ENCODE measurements at places on chromosomes 7 and 10.

GRCh38 chr7:73341877-73342276, 13.9 kb downstream of the FKBP6 start:
- DNase-seq = no peak

DNA sequence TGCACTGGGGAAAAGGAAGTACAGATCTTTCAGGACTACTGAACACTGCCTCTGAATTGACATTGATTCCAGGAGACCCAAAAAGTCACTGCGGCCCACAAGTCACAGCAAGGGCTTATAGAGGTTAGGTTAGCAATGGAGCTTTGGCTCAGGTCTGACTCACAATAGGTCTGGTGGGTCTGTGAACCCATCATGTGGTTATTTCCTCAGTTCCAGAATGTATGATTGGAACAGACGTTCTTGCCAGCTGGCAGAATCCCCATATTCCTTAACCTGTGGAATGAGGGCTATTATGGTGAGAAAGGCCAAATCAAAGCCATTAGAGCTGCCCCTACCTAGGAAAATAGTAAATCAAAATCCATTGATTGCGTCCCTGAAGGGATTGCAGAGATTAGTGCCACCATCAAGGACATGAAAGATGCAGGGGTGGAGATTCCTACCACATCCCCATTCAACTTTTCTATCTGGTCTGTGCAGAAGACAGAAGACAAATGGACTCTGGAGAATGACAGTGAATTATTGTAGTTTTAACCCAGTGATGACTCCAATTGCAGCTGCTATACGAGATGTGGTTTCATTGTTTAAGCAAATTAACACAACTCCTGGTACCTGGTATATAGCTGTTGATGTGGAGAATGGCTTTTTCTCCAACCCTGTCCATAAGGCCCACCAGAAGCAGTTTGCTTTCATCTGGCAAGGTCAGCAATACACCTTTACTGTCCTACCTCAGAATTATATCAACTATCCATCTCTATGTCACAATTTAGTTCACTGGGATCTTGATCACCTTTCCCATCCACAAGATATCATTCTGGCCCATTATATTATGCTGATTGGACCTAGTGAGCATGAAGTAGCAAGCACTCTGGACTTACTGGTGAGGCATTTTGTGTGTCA, 44.5 kb upstream of the PIK3CG start:
- no peak for DNase-seq

DNA sequence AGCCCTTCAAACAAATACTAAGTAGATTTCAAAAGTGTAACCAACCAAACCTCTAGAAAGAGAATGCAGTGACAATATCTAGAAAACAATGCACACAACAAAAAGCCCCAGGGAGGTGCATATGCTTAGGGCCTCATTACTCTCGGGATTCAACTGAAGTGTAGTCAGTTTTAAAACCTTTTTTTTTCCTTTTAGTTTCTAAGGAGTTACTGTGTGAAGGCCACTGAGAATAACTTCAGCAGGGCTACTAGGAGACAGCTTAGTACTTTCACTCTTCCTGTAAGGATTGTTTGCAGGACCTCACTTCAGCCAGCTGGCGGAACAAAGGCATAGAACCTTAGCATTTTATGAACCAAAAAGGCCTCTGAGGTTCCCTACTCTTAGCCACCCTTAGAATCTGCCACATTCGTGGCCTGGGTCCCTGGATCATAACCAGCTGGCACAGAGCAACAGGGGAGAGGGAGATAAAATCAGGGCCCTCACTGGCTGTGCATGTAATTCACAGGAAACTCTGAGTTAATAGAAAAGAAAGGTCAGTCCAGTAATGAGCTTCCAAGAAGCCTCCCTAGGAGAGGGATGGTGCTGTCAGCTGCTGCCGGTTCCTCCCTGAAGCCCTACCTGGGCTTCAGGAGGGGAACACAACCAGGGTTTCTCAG, 3.6 kb downstream of the VOPP1 start:
- no peak for DNase-seq

DNA sequence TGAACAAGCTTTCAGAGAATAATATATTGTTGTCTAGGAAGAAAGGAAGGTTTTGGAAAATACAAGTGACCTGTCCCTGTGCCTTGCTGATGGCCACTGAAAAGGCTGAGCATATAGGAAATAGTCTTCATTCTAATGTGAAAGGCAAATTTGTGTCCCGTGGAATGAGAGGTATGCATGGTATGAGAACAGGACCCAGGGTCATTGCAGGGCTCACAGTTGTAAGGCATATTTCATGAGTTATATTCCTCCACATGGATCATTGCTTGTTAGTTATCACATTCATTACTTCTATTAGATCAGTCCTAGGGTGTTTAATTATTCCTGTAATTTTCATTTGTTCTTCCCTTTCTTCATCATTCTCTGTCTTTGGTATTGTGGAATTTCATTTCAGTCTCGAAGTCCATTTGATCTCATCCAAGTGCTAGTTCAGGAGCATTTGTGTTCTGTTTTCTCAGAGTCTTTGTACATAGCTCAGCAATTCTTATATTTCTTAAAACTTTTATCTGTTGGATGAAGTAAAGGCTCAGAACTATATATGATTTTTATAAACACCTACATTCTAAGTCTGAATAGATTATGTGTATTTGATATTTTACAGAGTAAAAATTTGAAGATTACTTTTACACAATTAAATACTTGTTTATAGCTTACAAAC, 39.4 kb upstream of the ARHGAP21 start:
- no peak for DNase-seq

DNA sequence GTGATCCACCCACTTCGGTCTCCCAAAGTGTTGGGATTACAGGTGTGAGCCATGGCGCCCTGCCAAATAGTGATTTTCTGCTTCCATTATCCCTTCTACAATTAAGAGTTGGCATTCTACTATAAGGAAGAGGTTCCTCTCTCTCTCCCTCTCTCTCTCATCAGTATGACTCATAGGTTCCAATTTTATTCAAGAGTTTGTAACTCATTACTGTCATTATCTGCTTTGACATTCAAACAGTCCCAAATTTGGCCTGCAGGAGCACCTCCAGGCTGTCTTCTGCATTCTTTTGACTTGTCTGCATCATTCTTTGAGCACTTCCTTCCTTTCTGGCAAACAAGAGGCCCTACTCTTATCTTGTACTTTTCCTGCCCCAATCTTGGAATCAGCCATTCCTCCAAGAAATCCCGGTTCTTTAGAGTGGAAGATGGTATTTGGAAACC, 33.2 kb upstream of the CALU start:
- DNase-seq = no peak

DNA sequence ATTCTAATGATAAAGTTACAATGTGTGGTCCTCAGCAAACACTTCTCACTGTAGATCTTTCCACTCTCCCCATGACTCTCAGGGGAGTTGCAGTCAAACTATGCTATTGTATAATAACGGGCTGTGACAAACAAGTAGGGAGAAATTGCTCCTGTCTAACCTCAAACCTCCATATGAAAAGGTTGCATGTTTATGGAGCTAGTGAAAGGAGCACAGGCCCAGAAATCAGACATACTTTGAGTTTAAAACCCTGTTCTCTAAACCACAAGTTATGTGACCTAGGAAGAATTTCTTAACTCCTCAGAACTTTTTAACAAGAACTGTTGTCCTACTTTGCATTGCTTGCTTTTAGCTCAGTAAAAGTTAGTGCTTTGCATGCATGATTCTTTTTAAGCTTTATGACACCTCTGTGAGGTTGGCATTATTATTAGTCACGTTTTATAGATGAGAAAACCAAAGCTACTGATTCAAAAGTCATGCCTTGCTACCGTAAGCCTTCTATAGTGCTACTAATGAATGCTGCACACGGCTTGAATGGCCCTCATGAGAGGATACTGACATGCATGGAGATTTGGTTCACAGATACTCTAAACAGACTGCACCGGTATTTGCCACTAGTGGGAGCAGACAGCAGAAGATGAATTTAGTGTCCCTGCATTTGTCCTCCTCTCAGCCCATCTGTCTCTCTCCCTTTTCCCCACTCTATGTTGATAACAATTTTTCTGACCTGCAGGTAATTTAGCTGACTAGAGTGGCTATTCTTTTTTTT, 129.5 kb upstream of the PCGF5 start:
- DNase-seq = no peak

GRCh38 chr7:11341285-11341944, 367.7 kb downstream of the PHF14 start:
- no peak for DNase-seq

DNA sequence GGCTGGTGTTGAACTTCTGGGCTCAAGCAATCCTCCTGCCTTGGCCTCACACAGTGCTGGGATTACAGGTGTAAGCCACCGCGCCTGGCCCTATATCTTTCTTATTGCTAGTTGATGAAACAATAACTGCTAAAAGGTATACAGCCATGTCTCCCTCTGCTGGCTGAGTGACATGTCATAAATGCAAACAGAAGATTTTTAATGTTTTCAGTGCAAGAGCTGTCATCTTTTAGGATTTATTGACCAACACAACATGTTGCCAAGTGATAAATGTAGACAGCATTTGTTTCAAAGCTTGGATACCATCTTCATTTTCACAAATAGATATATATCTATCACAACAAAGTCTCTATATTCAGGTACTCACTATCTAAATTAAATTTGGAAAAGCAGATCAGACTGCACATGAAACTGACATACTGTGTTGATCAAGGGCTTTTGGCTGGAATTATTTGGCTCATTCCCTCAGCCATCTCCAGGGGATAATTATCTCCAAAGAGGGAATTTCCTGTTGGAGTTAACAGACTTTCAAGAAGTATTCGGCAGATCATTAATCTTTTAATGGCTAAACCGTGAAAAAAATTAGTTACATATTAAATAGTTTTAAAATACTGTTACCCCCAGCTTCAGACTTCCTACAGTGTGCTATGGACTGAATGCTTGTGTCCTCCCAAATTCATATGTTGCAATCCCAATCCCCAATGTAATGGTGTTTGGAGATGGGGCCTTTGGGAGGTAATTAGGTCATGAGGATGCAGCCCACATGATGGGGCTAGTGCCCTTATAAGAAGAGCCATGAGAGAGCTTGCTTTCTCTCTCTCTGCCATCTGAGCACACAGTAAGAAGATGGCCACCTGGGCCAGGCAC, 41.3 kb upstream of the SRPK2 start:
- peak; percentile 37 for DNase-seq

GRCh38 chr10:26665080-26666048, 32.1 kb upstream of the PDSS1 start:
- no peak for DNase-seq

DNA sequence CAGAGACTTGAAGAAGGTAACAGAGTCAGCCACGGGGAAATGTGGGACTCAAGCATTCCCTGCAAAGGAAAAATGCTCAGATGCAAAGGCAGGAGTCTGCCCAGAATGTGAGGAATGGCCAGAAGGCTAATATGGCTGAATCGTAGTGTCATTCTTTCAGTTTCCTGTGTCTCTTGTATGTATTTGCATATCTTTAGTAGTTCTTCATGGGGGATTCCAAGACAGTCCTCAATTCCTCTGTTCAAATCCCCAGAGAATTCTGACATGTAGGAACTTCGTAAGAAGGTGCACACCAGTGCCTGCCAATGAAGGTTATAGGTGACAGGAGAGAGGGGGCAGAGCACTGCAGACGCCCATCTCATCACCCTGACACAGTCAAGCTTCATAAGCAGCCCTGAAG, 154.4 kb downstream of the CACNB2 start:
- DNase-seq = no peak

GRCh38 chr7:15239801-15240200, 322.0 kb downstream of the AGMO start:
- no peak for DNase-seq

DNA sequence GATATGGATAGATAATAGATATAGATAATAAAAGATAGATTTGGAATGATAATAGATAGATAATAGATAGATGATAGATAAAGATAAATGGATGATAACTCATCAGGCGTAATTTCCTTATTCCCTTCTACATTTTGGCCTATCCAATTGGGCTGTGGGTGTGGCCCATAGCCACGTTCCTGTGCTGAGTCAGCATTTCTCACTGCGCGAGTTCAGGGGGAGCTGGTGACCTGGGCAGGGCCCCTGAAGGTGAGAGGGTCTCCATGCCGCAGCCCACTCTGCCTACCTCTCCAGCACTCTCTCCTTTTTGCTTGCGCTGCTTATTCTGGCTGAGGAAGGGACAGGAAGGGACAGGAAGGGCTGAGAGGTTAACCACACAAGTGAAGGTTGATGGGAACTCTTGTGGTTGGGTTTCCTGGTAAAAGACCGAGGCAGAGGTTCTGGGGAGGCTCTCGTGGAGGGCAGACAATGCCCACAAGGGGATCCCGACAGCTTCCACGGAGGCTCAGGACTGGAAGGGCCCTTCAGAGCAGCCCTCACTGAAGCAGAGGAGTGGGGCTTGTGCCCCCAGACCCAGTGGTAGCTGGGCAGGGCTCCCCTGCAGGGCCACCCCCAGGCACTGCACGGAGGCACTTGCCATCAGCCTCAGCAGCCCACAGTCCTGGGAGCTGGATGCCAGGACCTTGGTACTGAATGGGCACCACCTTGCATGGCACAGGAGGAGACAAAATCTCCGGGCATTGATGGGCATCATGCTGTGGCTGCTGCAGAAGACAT, 247.3 kb upstream of the PITRM1 start:
- DNase-seq = no peak

GRCh38 chr7:85292908-85293576, 106.2 kb upstream of the SEMA3D start:
- DNase-seq = no peak

DNA sequence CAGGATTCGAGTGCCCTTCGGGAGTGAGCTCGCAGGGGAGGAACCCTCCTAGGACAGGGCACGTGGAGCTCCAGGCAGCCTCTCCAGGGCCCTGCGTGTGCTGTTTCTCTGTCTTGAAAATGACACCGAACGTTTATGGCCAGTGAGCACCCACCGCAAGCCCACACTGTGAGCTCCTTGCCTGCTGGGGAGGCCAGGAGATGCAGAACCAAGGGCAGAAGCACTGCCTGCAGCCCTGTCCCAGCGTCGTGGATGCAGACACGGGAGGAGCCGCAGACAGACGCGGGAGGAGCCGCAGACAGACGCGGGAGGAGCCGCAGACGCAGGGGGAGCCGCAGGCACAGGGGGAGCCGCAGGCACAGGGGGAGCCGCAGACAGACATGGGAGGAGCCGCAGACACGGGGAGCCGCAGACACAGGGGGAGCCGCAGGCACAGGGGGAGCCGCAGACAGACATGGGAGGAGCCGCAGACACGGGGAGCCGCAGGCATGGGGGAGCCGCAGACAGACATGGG, 314.4 kb downstream of the PTPRN2 start:
- no peak for DNase-seq

GRCh38 chr7:91372323-91372722, 108.1 kb downstream of the FZD1 start:
- no peak for DNase-seq

DNA sequence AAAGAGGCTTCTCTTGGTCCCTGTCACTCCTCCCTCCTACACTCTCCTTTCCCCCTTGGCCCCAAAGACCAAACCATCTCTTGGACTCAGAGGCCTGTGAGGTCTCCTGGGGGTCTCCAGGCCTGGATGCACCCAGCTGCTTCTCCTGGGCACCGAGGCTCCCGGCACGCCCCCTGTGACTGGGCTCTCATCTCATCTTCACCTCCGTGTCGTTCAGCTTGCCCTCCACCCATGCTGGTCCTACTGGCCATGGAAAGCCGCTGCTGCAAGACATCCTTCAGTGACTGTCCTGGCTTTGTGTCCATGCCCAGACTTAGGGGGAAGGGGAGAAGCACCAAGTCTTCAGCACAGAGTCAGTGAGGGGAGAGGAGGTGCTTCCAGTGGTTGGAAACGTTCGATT, 141.4 kb upstream of the RET start:
- DNase-seq = no peak

GRCh38 chr7:107069457-107069856, 25.0 kb downstream of the PRKAR2B start:
- DNase-seq = no peak

Measured in effector CD4-positive, alpha-beta T cell (primary cell).